ENCODE measurements at places on chromosomes 3 and 15.

DNA sequence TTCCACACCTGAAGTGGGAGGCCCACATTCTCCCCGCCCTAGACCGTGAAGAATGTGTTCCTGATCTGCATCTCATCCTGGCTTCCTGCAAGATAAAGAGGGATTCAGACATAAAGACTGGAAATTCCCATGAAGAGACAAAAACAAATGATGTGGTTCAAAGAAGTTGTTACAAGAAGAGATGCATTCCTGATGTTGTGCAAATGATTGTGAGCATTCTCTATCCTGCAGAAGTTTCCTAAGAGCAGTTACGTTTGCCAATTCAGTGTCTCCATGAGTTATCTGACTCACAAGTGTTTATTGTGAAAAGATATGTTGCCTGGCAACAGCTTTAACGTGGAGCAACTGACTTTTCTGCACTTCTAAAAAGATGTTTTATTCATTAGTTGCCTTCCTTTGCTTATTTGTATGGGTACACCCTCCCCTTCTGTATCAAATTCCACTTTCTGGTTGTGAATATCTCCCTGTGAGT lies 107.8 kb downstream of the ZIC4 start:
- DNase-seq = no peak

DNA sequence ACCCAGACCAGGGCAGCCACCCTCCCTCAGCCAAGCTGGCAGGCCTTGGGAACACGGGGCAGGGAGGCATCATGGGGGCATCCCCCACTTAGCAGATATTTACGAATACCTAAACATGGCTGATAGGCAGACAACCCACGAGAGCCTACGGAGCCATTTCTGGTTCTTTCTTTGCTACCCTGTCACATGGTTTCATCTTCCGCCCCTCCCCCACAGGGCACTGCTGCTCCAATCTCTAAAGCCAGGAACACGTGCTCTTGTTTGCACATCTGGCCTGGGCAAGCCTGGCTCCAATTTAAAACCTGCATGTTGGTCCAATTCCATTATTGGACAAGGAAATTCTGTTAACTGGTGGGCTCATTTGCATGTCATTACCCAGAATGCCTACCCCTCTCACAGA lies 447.4 kb upstream of the NR2F2 start:
- no peak for DNase-seq

- DNase-seq = no peak
These were observed 79.1 kb upstream of the ABI3BP start for GRCh38 chr3:101072300-101072699.

DNA sequence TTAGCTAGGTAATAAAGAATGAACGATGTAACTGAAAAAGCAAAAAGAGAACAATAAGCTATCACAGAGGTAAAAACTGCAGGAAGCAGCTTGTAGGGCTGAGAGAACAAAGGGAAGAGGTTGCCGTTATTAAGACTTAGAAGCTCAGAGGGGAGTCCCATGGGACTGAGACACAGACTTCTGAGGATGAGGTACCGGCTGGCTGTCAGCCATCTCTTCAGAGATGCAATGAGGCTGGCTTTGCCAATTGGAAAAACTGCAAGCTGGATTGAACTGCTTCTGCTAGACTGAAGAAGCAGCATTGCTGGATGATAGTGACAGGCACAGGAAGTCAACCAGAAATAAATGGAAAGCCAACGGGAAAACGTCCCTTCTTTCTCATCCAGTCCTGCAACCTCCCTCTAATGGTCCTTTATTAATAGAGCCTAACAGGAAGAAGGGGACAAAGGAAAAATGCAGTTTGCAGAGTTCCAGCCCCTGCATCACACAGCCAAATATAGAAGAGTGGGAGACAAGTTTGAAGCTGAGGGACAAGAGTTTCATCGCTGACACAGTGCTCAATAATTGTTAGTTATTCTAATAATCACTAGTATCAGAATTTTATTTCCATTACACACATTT lies 21.1 kb upstream of the KLHL6 start:
- DNase-seq = no peak

DNA sequence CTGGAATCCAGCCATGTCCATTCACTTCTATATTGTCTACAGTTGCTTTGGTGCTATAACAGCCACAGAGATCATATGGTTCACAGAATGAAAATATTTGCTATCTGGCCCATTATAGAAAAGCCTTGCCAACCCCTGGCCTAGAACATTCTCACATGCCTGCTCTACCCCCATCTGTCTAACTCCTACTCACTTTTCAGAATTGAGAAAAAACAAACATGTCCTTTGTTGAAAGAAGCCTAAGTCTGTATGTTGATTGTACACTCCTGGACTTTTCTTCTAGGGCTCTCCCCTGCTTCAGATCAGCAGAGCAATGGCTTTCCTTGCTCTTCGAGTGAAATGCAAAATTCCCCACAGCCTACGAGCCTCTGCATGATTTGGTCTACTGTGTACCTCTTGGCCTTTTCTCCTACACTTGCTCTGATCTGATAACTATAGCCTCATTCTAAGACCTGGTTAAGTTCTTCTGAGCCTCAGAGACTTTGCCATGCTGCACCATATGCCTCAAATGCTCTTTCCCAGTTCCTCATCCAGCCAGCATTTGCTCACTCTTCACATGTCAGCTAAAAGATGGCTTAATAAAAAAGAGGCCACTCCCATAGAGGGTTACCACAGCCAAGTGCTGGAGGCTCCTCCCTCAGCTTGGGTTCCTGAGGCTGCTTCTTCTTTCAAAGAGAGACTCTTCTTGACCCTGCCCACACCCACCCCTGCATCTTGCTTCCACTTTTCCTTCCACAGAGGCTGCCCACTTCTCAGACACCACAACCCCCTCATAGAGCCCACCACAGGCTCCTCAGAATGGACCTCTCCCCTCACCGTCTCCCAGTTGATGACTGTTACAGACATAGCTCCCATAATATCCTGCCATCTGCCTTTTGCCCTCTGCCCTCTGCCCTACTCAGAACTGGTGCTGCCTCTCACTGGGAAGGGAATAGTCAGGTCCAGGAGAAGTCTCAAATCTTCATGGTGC lies 22.9 kb upstream of the DCLK3 start:
- no peak for DNase-seq

GRCh38 chr3:7254251-7254650 lies 393.3 kb downstream of the GRM7 start:
- no peak for DNase-seq

All from activated CD8-positive, alpha-beta memory T cell treated with anti-CD3 and anti-CD28 coated beads for 1 hour (primary cell).